ENCODE measurements at places on chromosomes 16 and 17.

DNA sequence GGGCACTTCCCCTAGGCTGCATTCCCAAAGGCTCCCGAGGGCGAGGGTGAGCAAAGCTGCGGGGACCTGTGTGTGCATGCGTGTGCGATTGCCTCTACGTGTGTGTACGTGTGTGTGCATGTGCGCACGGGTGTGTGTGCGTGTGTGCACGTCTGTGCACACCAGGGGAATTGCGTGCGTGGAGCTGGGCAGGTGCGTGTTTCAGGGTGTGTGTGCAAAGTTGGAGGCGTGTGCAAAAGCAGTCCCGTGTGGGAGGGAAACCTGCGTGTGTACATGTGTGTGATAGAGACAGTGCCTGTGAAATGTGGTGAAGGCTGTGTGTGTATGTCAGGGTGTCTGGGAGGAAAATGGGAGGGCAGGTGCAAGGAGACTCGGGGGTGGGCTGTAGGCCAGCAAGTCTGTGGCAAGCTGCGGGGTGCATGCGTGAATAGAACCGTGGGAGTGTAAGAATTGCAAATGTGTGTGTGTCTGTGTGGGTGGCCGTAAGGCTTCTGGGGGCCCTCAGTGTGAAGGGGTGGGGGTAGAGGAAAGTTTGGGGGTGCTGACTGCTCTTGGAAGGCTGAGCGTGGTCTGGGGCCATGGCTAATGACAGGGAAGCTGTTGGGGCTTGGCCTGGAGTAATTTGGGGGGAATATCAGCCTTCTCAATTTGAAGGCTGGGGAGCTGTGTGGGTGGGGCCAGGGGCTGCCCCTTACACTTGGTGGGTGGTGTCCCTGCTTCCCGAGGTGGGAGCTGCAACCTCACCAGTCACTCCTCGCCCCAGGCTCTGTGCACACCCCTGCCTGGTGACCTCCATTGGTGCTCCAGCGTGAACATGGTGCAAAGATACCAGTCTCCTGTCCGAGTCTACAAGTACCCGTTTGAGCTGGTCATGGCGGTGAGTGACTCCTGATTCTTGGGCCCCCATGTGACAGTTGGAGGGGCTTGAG is 644 bp downstream of the SEC14L5 start:
- DNase-seq = no peak

GRCh38 chr17:45948498-45948880 is 50.6 kb upstream of the STH start:
- DNase-seq = no peak

GRCh38 chr16:86080982-86081381 is 182.0 kb downstream of the IRF8 start:
- DNase-seq = no peak

- no peak for DNase-seq
These were observed 14.9 kb downstream of the NAA60 start for GRCh38 chr16:3458278-3458851.

DNA sequence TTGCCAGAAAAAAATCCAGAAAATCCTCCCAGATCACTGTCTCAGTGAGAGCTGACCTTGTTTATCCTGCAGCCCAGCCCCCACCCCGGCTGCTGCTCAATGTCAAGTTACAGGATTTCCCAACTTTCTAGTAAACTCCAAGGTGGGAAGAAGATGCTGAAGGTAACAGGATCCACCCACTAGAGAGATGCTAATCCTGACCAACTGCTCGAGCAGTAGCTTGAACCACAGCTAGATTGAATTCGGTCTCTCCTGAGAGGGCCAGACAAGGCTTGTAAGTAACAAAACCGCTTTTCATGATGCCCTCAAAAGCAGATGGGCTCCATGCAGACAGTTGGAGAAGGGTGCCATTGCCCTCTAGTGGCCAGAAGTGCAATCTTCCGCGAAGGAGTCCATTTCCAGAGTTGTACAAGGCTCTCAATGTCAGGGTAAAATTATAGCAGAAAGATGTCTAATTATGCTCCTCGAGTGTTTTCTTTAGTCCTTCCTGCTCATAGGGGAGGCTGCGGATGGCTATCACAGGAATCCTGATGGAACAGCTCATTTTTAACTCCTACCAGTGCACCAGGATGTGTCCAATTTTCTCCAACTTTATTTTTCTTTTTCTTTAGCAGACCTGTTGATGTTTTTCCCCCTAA is 3.9 kb downstream of the CDH11 start:
- DNase-seq = peak; percentile 52

GRCh38 chr17:35774499-35774898 is 13.8 kb downstream of the C17orf50 start:
- DNase-seq = no peak

DNA sequence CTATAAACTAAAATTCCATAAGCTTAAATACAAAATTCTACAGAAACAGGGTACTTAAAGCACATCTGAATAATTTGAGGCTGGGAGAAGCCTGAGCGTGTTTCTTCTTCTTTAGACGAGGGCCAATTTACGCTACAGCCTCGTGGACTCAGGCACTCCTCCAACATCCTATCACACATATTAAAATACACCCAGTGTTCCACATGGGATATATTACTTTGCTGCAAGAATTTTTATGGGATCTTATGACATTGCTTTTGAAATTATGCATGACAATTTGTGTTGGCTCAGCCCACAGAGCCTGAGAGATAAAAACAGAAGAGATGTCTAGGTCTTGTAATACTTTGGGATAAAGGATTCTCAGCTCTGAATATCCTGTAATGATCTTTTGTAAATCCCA is 3.5 kb upstream of the TANGO6 start:
- no peak for DNase-seq

GRCh38 chr16:87486282-87486681 is 6.5 kb downstream of the ZCCHC14 start:
- DNase-seq = no peak

DNA sequence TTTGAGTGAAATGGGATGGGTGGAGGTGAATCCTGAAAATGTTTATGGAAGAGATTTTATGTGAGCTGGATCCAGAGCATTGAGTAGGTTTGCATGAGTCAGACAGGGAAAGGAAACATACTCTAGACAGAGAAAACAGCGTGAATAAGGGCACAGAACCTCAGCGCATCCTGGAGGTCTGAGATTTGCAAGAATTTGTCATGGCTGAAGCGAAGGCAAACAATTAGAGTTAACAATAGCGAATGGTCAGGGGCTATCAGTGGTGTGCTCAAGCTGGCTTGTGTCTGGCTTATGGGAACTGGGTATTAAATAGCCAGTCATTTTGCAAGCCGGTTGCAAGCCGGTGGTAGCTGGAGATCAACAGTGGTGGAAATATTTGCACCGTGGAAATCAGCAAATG is 36.4 kb downstream of the MAP2K6 start:
- no peak for DNase-seq

GRCh38 chr17:73492821-73493814 is 151.1 kb downstream of the SDK2 start:
- no peak for DNase-seq

- no peak for DNase-seq
These were observed 186.5 kb downstream of the LGALS9B start for GRCh38 chr17:20280851-20281250.

DNA sequence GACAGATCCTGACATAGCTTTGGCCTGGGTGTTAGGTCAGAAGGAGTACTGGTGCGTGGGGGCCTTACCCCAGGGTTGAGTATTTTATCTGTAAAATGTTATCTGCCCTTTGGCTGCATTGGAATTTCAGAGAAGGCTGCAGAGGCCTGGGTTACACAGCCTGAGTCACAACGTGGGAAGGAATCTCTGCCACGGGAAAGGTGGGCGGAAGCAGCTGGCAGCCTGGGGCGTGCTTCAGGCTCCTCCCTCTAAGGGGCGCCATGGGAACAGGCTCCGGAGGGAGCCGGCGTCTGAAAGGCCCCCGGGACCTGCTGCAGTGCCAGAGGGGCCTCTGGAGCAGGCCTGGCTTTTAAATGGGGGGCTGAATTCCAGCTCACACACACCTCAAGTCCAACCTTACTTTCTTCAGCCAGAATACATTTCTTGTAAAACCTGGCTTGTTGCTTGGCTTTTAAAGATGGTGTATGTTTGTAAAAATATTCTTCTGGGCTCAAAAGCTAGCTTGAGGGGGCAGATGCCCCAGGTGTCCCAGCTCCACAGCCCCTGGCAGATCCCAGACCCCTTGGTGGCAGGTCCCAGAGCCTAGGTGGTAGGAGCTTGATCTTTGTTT is 142.2 kb downstream of the RAB11FIP4 start:
- no peak for DNase-seq

DNA sequence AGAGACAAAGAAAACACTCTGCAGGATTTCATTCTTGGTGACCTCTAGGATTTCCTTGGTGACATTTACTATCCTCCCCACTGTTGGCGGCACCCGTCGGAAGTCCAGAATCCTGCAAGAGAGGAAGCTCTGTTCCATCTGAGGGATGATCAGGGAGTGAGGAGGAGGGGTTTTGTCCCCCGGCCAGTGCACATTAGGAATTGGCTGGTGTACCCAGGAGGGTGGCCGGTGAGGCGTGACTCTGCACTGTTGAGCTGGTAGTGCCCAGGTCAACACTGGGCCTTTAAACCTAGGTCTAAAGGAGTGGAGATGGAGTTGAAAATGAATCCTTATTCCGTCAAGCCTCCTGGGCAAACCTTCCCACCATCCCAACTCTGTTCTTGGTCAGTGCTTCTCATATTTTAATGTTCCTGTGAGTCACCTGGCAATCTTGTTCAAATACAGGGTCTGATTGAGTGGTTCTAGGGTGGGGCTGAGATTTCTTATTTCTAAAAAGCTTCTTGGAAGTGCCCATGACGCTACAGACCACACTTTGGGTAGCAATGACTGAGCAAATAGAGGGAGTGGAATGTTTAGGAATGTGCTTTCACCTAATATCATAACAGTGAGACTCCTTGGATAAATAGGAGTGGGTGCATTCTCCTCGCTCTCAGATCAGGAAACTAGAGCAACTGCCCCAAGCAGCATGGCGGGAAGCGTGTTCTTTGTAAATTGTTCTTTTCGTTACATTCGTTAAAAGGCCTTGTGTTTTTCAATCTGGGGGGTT is 30.7 kb downstream of the PRKAR1A start:
- no peak for DNase-seq

- DNase-seq = no peak
These were observed 116.8 kb downstream of the CDYL2 start for GRCh38 chr16:80687606-80688005.

- no peak for DNase-seq
These were observed 47.0 kb downstream of the SLC7A5 start for GRCh38 chr16:87822108-87822970.

DNA sequence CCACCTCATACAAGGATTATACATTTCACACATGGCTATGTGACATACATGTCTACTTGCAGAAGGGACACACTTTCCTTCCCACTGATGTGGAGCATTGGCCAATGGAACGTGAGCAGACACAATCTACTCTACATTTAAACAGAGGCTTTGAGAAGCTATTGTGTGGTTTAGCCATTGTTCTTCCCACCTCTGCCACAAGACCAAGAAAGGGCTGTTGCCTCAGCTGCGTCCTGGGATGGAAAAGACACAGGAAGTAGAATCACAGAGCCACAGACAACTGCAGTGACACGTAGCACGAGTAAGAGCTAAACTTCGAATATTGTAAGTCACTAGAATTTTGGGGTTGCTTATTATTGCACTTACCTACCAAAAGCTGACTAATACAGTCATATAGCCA is 33.3 kb downstream of the PRKCB start:
- no peak for DNase-seq

GRCh38 chr17:2776589-2777241 is 19.5 kb upstream of the RAP1GAP2 start:
- DNase-seq = no peak

DNA sequence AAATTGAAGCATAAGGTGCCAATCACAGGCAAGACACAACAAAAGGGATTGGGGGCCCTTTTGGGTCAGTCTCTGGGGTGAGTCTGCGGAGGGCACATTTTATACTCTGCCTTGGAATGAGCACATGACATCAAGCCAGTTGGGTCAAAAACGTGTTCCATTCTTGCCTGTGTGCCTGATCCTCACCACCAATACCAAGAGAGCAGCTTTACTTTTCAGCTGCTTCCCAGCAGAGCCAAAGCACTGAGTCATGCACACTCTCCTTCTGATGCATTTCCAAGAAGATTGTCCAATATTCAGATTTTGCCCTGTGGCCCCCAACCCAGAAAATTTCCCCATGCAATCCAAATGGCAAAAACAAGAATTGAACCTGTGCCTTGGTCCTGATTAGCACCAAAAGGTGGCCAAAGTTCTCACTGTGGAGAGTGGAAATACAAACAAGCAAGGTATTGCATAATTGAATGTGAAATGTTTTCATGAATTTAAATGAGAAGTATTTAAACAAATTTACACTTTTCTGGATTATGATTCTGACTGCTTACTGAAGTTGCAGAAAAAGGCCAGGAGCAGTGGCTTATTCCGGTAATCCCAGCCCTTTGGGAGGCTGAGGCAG is 217.8 kb upstream of the SOX9 start:
- no peak for DNase-seq

- no peak for DNase-seq
These were observed 20.6 kb upstream of the KCNJ12 start for GRCh38 chr17:21355586-21355985.

- DNase-seq = no peak
These were observed 1.1 kb downstream of the PGAP6 start for GRCh38 chr16:380762-381011.

- DNase-seq = no peak
These were observed 43.7 kb downstream of the CMTM4 start for GRCh38 chr16:66652661-66653360.

DNA sequence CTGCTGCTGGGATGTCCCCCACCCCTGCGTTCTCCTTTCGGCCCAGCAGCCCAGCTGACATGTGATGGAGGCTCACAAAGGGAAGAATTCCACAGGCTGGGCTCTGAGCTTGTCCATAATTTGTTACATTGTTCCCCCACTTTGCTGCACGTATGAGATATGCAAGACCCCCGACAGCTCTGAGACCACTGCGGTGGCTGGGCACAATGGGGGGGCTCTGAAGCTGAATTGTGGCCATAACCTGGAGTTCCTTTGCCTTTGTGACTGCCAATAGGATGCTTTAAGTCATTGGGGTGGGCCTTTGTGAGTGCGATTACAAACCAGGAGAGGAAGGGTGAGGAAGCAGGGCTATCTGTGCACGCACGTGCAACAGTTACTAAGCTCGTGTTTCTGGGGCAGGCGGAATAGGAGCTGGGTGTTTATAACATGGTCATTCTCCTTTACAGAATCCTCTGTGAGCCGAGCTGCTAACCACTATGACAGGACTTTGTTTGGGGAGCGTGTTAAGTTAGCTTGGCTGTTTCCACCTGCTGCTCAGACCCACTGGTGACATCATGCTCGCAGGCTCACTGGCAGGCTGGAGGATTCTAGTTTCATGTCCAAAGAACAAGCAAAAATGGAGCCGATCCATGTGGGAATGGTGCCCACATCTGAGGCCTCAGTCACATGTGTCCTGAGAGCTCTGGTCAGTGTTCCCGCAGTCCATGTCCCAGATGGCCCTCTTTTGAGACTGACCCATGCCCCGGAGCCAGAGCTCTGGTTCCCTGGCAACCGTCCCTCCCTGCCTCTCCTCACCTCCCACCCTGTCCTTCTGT is 208.3 kb upstream of the SALL1 start:
- DNase-seq = no peak

DNA sequence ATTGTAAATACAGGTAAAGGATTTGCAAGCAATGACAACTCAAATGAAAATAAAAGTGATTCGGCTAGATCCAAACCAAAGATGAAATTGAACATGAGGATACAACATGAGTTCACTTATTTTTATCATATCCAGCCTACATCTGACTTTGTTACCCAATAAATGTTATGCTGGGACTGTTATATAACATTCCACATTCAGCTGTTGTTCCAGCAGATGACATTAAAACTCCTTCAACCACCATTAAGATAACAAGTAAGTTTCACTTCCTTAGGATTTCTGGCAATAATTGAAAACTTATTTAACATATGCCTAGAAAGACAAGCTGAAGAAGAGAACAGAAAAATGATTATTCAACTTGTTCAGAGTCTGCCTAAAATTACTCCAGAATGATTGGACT is 729.4 kb downstream of the CDH11 start:
- no peak for DNase-seq
